ENCODE measurements at places on chromosomes 2 and 18.

- DNase-seq: no peak
These were observed 1.8 kb downstream of the PAX8 start for GRCh38 chr2:113276761-113277425.

DNA sequence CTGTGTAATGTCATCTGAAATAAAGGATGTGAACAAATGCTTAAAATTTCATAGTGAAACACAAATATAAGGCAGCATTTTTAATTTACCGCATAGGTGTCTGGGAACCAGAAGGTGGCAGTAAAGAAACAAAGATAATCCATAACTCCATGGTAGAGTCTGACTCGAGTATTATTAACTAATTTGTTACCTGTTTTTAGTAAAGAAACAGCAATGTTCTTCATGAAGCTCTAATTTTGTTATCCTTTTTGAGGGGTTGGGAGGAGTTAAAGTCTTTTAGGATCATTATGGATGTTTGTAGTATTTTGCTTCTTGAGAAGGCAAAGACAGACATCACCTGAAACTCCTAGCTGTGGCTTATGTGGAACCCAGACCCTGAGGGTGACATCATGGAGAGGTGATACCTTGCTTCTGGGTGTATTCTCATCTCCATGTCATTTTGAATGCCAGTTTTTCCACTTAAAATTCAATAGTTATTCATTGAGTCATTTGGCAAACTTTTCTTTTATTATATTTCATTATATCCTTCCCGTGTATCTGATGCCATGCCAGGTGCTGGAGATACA is 286.2 kb upstream of the EPAS1 start:
- no peak for DNase-seq

GRCh38 chr2:117942551-117942950 is 71.3 kb downstream of the CCDC93 start:
- DNase-seq: no peak

- no peak for DNase-seq
These were observed 92.7 kb upstream of the PARD3B start for GRCh38 chr2:204452464-204453023.

GRCh38 chr18:944440-944839 is 39.8 kb downstream of the ADCYAP1 start:
- no peak for DNase-seq

DNA sequence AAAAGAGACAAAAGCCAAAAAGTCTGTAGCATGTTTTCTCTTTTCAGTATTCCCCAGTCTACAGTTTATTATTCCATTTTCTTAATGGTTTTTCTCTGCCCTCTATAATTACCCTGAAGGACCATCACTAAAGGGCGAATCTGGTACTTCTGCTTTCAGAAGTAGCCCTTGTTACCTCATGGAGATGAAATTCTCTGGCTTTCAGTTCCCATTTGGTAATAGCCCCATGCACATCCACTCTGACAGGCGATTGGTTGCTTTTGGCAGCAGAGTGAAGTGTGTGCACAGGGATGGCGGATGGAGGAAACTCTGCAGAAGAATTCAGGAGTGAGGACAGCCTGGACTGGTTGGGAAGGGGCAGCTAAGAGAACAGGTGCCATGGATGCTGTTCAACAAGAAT is 66.3 kb upstream of the NABP1 start:
- no peak for DNase-seq
